ENCODE measurements at places on chromosomes 13 and 19. TPM values are rescaled to one million over a fixed set of nuclear protein-coding genes. Genes with fewer than 3 reads are reported as not detected.

Gene CD209
- total RNA-seq = 0.74 TPM

Gene TEX29
- 10.4 TPM for total RNA-seq

DNA sequence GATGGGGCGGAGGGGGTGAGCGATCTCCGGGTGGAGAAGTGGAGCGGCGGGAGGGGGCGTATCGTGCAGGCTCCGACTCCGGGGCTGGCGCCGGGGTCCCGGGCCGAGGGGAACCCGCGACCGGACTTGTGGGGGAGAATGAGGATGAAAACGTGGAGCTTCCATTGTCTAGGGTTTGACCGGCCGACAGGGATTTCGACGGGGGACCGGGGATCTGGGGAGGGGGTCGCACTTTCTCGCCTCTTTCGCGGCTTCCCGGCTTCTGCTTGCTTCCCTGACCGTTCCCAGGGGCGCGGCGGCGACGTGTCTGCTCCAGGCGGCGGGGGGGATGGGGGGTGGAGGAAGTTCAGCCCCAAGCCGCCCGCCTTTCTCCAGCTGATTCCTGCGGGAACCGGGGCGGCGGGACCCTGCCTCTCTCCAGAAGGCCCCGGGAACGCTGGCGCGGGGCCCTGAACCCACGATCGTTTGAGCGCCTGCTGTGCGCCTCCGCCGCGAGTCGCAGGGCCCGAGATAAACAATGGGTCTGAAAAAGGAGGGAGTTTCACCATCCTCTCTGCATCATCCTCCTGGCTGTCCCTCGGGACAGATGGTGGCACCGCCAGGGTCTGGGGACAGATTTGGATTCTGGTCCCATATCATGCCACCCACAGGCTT, 790 bp downstream of the TPM4 start:
- DNase-seq = peak; percentile 62

GRCh38 chr13:48569104-48569666, 36.3 kb upstream of the RCBTB2 start:
- no peak for DNase-seq

DNA sequence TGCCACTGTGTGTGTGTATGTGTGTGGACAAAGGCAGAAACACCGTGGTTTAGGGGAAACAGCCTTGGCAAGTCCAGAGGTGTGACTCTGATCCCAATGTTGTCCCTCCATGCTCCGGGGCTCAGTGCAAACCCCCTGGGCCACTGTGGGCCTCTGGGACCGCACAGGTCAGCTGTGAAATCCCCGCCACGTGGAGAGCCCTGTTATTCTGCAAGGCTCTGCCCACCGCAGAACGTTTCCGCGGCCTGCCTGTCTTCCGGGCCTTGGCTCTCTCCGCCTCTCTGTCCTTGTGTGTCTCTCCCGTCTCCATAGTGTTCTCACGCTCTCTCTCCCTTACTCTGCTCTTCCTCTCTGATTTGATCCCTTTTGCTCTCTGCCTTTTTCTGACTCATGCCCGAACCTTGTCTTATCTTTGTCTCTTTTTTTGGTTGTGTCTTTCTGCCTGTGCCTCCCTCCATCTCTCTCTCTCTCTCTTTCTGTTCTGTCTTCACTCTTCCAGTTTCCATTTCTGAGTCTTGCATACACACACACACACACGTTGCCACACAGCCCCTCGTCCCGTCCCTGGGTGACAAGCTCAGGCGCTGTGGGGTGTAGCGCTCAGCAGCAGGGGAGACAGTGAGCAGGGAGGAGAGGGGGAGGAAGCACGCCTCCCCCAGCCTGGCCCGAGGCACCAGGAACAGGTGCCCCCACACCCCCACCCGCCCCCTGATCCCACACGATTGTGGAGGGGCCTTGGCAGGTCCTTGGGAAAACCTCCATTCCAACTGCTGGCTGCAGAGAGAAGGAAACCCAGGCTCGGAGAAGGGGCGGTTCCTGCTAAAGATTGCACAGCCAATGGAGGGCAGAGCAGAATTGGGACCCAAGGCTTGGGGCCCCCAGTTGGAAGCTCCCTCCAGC, 3.0 kb downstream of the TTYH1 start:
- DNase-seq = peak; percentile 62

DNA sequence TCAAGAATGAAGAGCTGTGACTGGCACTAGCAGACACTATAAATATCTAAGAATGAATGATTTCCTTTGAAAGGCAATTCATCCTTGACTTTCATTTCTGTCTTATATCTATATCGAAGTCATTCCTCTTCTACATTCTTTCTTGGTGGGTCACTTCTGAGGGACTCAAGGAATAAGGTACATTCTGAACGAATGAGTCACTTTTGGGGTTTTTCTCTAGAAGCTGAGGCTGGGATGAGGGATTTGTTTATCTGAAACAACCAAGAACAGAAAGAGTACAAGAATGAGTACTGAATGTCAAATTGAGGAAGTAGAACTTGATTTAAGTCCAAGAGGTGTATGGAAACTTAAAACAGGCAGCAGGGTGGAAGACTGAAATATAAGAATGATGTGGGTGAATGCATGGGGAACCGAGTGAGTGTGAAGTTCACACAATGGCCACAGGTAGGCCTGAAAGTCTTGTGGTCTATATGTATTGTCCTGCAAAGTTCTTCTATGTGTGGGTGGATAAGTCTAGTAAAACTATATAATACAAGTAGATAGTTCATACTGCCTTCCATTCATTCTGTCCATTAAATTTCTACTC, 343.9 kb downstream of the OXGR1 start:
- no peak for DNase-seq

DNA sequence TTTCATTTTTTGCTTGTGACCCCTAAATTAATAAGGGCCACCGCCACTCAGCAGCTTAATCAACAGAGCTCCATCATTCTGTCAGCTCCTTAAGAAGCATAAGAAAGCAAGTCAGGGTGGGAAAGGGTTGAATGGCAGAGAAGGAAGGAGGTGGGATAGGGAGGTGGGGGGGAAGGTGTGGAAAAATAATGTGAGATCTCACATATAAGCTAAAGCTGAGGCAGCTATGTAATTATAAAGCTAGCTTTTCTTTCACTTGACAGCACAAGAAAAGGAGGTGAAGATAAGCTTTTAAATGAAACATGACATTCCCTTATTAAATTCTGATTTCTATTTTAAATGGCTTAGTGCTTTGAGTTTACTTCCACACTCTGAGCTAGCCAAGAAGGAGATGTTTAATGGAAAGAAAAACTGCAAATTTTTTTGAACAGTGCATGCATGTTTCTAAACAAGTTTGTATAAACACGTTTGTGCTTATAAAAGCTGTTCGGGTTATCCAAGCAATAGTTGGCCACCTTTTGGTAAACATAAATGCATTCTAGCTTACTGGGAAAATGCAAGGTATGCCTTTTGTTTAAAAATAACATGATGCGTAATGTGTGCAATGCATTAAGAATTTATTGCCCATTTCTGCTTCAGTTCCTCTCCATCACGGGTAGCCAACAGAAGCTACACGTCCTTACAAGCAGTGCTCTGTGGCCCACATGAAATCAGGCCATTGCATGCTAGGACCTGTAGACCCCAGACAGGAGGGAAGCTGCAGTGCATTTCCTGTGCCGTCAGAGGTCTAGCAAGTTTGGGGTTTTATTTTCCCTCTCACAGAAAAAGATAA, 96.2 kb downstream of the LHFPL6 start:
- DNase-seq = no peak

DNA sequence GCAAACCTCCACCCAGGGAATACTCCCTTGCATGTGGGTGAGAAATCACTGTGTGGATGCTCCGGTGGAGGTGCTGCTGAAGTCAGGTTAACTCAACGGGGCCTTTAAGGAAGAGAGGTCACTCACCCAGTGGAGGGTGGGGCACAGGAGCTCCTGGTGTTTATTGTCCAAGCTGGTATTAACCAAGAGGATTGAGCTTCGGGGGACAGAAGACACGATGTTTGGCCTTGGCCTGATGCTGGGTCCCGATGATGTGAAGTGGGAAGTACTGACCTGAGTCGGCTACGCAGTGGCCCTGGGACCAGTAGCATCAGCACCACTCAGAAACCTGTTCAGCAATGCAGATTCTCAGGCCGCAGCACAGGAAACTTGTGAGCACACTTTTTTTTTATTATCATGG, 85.7 kb upstream of the WASF3 start:
- no peak for DNase-seq

Measured in testis (tissue), 5 donors.